Brain pericyte (primary cell): ENCODE measurements at places on chromosomes 11 and 22.

DNA sequence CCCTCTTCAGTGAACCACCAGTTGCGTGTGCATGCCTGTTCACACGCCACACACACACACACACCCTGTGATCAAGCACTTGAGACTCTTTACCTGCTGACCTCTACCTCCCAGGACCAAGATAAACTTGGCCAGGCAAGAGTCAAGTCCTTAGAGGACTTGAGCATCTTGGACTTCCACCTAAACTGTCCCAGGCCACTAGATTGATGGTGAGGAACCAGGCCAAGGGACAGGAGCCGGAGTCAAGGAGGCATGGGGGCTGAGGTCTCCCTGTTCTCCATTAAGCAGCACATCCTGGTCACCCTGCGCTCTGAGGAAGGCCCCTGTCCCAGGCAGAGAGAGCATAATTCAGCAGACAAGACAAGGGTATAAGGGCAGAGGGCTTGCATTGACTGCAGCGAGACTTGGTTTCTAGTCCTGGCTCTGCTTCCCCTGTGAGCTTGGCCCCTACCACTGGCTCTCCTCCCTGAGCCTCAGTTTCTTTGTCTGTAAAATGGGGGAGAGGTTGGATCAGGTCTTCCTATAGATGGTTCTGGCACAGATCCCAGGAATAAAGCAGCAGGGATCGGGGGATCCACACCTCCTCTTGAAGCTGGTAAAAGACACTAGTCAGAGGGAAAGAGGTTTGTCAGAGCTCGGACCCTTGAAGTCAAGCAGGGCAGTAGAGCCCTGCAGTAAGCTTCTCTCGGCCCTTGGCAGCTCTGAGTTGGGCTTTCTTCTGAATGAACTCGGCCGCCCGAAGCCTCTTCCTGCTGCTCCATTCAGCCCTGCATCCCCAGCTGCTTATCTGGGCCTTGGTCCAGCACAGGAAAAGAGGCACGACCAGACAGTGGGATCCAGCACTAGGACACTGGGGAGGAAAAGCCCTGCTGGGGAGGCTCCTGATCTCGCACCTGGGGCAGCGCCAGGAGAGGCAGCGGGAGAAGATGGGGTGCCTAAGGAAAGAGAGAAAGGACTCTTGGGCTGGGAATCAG lies 2.0 kb downstream of the CREB3L1 start:
- no peak for DNase-seq

DNA sequence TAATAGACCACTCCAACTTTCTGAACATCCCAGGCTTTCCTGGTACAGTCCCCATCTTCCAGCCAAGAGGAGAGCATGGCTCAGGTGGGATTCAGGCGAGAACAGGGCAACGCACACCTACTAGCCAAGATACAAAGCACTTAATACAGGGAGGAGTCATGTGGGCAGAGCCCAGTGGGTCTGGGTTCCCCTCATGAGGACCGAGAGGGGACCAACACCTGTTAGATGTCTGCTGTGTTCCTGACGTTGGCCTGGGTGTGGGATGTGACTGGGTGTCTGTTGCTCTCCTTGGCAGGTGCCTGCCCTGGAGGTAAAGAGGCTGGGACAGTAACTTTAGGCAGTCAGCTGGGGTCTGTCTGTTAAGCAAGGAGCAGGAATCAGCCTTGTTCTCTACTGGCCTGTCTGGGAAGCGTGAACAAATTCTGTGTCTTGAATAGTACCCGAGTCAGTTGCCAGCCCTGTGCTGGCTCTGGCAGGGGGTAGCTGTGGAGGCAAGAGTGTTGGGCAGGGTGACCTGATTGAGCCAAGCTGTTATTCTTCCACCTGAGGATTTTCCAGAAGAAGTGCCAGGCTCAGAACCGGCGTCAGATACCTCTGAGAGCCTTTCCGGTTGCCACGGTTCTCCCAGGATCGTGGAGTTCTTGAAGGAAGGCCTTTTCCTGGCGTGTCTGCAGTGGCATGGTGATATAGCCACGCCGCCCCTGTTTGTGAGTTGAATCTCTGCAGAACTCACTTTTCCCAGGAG lies 56.3 kb downstream of the BCR start:
- DNase-seq = no peak

DNA sequence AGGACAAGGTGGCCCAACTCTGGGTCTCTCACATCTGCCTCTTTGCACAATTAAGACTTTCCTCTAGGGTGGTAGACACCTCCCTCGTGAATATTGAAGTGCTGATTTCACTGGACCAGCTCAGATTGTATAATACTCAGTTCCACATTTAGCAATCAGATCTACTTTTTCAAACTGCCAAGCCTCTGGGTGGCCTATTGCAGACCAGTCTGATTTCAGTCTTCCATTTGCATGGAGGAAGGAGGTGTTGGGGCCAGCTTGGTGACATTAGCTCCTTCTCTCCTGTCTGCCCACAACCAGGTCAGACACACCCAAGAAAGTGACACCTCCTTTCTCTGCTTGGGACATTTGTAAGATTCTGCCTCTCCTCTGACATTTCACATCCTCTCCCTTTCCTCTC lies 78.2 kb downstream of the PPFIBP2 start:
- no peak for DNase-seq

- DNase-seq = no peak
These were observed 24.8 kb downstream of the GAB2 start for GRCh38 chr11:78392854-78393253.

- no peak for DNase-seq
These were observed 438 bp downstream of the ZW10 start for GRCh38 chr11:113773092-113773415.

DNA sequence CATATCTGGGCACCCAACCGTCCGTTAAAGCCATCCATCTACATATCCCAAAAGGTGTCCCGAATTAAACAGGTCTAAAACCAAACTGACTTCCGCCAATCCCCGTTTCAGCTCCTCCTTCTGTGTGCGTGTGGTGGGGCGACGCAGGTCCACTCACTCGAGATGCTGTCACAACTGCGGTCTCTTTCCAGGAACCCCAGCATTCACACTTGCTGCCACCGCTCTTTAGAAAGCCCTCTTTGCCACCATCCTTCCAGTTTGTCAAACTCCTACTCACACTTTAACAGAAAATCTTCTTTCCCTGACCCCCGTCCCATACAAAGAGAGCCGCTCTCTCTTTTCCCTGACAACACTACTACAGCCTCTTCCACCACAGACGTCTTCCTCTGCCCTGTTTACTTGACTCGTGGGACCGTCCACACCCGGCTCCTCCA lies 467 bp downstream of the ESS2 start:
- DNase-seq = no peak

GRCh38 chr11:69704508-69705253 lies 859 bp upstream of the FGF19 start:
- DNase-seq = no peak

GRCh38 chr22:24765166-24765565 lies 9.4 kb downstream of the PIWIL3 start:
- no peak for DNase-seq

- DNase-seq = no peak
These were observed 367.9 kb downstream of the METTL15 start for GRCh38 chr11:28476049-28476448.

- no peak for DNase-seq
These were observed 175.0 kb downstream of the TENM4 start for GRCh38 chr11:79265756-79266322.
